ENCODE measurements at places on chromosomes 6 and 20. TPM values are rescaled to one million over a fixed set of nuclear protein-coding genes. Genes with fewer than 3 reads are reported as not detected.

The FUT9 gene
- not detected for total RNA-seq

The RIMS4 gene
- not detected for total RNA-seq

The PTPRK gene
- total RNA-seq = 0.61 TPM

The ZNF341 gene
- total RNA-seq = 4.8 TPM

The NOP56 gene
- total RNA-seq = 270 TPM

The KCNQ2 gene
- total RNA-seq = not detected

The C6orf47 gene
- total RNA-seq = 37.5 TPM

The ACSS1 gene
- 56.5 TPM for total RNA-seq

All from CD4-positive, alpha-beta memory T cell (primary cell).